ENCODE measurements at places on chromosomes 1 and 21.

GRCh38 chr1:155066777-155067176 lies 3.2 kb downstream of the EFNA4 start:
- DNase-seq, result no peak

GRCh38 chr1:228958741-228959140 lies 223.5 kb downstream of the RHOU start:
- no peak for DNase-seq

- no peak for DNase-seq
Observed at GRCh38 chr1:18282851-18283600, 175.4 kb downstream of the IGSF21 start.

GRCh38 chr21:43750339-43751033 lies 25.6 kb downstream of the CSTB start:
- no peak for DNase-seq

GRCh38 chr1:161335796-161336195 lies 21.6 kb downstream of the SDHC start:
- DNase-seq, result no peak

GRCh38 chr1:29286194-29286767 lies 50.0 kb downstream of the PTPRU start:
- DNase-seq, result no peak

Measured in non-pigmented ciliary epithelial cell (primary cell).